ENCODE measurements at places on chromosomes 12 and 14. TPM values are rescaled to one million over a fixed set of nuclear protein-coding genes. Genes with fewer than 3 reads are reported as not detected.
A peak's percentile ranks its signal among the peaks of the same experiment; 100 is the strongest.

- DNase-seq: peak; percentile 77
Measured at GRCh38 chr14:105075379-105076295, 10.4 kb upstream of the GPR132 start.

The ESRRB gene
- total RNA-seq: 0.38 TPM

- no peak for DNase-seq
Measured at GRCh38 chr14:51676549-51676948, 24.8 kb downstream of the FRMD6 start.

DNA sequence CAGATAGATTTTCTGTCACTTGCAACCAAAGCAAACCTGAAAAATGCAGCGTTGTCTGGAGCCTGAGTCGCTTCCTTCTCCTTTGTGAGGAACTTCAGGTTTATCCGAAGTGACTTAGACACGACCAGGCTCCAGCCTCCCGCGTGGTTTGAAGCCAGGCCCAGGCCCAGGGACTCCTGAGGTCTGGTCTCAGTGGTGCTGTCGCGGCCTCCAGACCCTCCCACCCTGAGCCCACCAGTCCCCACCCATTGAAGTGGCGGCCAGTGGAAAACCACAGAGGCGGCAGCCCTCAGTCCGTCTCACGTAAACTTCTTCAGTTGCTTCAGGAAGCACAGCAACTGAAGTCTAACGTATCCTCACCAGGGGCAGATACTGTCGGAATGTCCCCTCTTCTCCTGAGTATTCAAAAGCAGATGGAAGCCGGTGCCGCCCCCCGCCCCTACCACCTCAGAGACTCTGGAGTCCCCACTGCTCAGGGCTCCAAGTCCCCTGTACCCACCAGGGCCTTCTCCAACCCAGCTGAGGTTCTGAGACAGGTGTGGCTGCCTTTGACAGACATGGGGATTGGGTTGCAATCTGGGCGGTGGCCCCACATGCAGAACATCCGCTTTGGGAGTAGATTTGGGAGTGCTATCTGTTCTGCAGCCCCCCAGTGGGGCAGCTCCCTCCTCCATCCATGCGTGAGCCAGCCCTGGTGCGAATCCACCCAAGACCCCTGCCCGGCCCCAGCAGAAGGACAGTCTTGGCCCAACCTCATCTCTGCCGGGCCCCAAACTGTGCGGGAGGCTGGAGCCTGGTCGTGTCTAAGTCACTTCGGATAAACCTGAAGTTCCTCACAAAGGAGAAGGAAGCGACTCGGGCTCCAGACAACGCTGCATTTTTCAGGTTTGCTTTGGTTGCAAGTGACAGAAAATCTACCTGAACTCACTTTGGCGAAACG, 26.6 kb upstream of the GALNT9 start:
- DNase-seq: no peak

DNA sequence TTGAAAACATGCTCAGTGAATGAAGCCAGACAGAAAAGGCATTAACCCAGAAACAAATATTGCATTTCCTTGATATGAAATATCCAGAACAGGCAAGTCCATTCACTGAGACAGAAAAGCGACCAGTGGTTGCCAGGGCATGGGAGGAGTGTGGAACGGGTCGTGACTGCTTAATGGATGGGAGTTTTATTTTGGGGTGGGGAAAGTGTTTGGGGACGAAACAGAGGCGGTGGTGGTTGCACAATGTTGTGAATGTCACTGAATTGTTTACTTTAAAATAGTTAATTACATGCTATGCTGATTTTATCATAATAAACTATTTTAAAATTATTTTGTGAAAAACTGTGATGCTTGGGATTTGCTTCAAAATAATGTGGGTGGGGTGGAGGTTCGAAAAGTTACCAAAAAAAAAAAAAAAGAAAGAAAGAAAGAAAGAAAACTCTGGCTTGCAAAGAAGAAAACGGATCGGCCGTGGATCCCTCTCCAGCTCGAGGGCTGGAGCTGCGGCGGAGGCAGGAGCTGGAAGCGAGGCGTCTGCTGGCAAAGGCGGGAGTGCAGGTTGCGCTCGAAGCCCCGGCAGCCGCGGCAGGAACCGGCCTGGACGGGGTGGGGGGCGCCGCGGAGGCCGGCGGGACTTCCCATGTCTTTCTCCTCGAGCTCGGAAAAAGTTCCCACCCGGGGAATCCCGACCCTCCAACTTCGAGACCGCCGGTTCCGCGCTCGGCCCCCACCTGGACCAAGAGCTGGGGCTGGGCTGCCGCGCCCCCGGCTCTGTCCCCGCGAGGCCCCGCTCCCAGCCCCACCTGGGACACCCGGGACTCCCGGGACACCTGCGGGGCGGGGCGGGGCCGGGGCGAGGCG, 524 bp upstream of the P2RX2 start:
- DNase-seq: no peak

- DNase-seq: no peak
Measured at GRCh38 chr14:23346693-23347405, 5.8 kb downstream of the SLC22A17 start.

- no peak for DNase-seq
Measured at GRCh38 chr14:59483363-59483762, 845 bp downstream of the L3HYPDH start.

The PSMA6 gene
- 80.4 TPM for total RNA-seq

The LTB4R gene
- total RNA-seq: 83.1 TPM

The MSRB3 gene
- 5.2 TPM for total RNA-seq

DNA sequence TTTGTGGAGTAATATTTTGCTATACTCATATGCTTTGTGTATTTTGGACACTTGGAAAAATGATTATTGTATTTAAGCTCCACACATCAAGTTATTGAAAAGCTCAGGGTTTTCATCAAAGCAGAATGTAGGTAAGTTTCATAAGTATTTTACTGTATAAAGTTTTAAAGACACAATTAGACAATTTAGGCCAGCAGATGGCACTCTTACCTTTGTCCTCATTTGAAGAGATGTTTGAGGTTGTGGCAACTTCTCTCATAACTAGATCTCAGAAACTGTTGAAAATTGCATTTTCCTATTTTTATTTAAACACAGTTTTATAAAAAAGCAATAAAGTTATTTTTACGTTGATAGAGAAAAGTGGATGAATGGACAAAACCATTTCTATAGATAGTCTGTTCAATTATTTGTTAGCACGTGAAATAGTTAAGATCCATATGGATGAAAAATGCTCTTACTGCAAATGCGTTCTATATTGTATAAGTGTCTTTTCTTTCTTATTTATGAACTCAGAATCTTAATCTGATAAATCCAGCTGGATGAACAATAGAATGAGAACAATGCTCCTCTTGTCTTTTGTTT, 300.0 kb downstream of the AEBP2 start:
- no peak for DNase-seq

DNA sequence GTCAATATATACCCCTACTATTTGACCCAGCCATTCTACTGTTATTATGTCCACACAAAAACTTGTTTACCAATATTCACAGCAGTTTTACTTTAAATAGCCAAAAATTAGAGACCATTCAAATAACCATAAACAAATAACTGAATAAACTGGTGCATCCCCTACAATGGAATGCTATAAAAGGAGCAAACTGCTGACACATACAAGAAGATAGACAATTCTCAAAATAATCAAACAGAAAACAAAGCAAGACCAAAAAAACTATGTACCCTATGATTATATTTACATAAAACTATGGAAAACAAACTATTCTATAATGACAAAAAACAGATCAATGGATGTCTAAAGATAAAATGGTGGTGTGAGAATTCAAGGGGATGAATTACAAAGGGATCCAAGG, 54.4 kb downstream of the RALGAPA1 start:
- DNase-seq: no peak

GRCh38 chr12:3090240-3091037, 13.3 kb downstream of the TSPAN9 start:
- DNase-seq: no peak

DNA sequence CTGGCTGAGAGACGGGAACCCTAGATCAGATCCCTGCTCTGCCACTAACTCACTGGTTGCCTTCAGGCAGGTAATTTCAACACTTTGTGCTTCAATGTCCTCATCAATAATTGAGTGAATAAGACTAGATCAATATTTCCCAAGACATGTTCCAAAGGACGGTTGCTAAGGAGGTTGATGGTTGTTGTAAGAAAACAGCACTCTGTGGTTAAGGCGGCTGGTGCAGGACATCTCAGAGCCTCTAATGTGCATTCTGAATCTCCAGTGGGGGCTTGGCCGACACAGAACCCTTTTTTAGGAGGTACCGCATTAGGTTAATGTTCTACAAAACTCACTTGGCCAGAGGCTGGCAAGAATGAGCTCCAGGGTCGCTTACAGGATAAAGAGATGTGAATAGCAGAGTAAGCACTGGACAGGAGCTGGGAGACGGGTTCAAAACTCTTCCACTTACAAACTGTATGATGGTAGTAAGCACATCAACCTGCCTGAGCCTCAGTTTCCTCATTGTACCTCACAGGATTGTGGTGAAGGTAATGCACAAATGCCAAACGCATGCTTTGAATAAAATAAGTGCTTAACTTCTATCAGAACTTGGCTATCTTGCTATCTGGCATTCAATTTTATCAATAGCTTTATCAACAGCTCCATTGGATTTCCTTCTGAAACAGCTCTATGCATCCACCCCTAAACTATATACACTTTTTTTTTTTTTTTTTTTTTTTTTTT, 136.9 kb upstream of the PARP11 start:
- DNase-seq: no peak

GRCh38 chr14:87386524-87386923, 606.5 kb downstream of the GALC start:
- DNase-seq: no peak

- DNase-seq: no peak
Measured at GRCh38 chr12:22733756-22734155, 108.8 kb downstream of the ETNK1 start.

DNA sequence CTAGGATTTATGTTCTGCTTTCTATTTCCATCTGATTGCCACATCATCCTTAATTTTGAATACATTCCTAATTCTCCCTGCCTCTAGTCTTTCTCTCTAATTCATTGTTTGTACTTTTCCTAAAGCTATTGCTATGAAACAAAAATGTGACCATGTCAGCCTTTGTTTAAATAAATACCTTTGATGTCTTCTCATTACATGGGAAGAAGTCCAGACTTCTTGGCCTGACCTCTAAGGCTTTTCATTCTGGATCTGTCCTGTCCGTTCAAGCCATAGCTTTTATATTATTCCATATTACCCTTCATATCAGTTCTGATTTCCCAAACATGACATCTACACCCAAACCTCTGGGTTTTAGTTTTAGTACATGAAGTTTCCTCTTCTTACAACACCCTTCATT, 91.4 kb downstream of the CDK17 start:
- no peak for DNase-seq

DNA sequence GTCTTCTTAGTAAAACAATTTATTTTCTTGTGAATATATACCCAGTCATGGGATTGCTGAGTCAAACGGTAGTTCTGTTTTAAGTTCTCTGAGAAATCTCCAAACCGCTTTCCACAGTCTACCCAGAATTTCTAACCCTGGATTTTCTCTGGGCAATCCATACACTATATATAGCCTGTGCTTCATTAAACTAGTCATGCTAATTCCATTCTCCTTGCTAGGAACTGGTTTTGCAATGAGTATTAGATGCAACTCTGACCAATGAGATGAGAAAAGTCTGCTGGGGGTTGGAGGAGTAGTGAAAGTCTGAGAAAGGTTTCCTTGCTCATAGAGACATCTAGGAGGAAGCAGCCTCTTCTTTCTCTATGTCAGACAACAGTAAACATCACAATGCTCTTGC, 196.1 kb upstream of the CDKN3 start:
- no peak for DNase-seq

- no peak for DNase-seq
Measured at GRCh38 chr14:35821564-35822411, 4.3 kb upstream of the BRMS1L start.

The IPO8 gene
- 49.8 TPM for total RNA-seq

DNA sequence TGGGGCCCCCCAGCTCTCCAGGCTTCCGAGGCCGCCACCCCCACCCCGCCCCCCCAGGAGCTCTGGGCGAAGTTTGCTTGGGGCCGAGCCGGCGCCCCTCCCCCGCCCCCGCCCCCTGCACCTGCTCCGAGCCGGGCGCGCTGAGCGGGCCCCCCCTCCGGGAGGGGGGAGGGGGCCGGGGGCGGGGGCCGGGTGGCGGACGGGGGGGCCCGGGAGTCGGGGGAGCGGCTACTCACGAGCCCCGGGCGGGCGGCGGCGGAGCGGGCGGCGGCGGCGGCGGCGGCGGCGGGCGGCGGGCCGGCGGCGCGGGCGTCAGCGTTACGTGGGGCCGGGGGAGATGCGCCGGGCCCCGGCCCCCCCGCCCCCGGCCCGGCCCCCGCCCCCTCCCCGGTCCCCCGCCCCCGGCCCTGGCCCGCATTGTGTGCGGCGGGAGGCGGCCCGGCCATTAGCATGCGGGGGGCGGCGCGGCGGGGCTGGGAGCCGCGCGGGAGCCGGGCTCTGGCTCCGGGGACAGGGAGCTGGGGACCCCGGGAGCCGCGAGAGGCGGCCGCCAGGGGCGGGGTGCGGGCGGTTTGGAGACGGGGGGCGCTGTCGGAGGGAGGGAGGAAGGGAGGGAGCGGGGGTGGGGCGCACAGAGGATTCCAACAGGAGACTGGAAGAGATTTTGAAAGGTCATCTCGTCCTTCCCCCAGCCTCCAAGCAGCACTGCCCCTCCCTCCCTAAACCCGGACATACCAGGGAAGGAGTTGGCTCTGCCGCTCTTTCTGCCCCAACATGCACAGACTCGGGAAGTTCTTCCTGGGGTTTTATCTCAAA, at the start of gene ZNF219:
Gene ZNF219 (minus strand): TSS at position 580 of the 816 bp plus-strand sequence. CDS start 5,064 bp downstream, outside the sequence.
- DNase-seq: no peak

- no peak for DNase-seq
Measured at GRCh38 chr12:41302979-41303403, 114.9 kb downstream of the PDZRN4 start.

The NRXN3 gene
- total RNA-seq: 3.0 TPM

The AMN gene
- 11.4 TPM for total RNA-seq

The TSPAN19 gene
- not detected for total RNA-seq

The HIF1A gene
- total RNA-seq: 92.9 TPM

GRCh38 chr12:65956056-65956738, 131.9 kb downstream of the HMGA2 start:
- DNase-seq: no peak

DNA sequence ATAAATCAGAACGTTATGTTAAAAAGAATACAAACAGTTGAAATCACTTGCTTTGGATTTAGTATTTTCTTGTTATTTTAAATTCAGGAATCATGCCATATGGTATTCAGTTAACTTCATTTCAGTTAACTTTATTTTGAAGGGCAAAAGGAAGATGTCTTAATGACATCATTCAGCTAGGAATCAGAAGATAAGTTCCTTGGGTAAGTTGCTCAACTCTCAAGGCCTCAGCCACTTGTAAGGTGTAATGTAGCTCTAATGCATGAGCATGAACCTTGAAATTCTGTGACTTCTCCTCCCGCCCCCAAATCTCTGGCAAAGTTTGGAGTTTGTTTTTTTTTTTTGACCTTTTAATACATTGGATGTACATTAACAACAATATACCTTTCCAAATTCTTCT, 42.6 kb downstream of the FRS2 start:
- no peak for DNase-seq

GRCh38 chr12:51522696-51523095, 68.3 kb upstream of the SCN8A start:
- DNase-seq: no peak

The RASSF9 gene
- 4.2 TPM for total RNA-seq
